ENCODE measurements at places on chromosomes 1 and 21.

GRCh38 chr1:9689971-9690381 lies 38.4 kb downstream of the PIK3CD start:
- no peak for DNase-seq

DNA sequence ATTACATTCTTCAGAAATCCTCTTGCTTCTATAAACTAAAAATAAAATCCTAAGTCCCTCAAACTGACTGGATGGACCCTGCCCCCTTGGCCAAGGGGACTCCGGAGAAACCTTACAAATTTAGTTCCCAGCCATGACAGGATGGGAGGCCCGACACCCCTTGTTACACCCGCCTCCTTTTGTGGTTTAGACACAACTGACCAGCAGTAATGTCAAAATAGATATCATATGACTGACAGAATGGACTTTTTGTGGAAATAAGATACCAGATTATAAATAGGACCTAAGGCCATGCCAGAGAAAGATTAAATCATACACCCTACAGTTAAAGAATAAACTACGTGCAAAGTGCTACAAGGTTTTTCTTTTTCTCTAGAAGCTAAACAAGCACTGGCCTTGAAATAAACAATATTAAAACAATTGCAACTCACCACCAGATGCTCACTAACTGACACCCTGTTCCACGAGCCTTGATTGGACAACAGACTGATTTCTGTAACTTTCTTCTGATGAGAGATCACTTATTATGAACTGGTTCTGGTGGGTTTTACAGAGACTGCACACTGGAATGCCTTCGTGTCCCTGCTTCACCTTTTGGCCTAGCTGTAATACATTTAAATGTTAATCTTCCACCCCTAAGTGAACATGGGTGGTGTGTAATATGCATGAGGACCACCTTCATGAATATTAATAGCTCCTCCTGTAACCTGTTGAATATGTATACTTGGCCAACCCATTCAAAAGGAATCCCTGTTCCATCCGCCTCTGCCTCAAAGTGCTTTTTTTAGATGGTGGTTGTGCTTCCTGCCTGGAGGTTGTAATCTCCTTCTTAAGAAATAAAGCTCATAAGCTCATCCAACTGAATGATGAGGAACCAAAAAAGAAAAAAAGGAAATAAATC lies 99.6 kb downstream of the ODF2L start:
- DNase-seq = no peak

DNA sequence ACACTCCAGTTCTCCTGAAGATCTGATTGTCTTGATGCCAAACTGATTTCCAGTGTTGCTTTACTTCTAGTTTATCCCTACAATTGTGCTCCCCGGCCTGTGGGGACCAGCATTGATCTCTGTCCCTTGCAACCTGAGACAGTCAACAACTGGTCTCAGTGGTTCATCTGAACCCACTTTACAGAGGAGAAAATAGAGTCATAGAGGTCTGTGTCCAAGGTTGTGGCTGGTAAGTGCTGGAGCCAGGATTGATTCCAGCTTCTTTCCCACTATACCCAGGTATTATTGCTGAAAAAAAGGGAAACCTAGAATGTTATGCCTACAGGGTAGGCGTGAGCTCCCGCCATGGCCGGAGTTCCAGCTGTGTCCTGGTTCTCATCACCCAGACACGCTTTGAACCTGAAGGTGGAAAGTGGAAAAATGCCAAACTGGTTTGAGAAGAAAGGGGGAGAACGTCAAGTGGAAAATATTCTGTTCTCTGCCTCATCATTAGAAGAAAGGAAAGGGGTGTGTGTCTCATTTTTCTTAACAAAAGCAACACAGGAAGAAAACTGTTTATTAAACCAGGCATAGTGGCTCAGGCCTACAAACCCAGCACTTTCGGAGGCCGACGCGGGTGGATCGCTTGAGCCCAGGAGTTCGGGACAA lies 60.7 kb upstream of the ITPKB start:
- no peak for DNase-seq

DNA sequence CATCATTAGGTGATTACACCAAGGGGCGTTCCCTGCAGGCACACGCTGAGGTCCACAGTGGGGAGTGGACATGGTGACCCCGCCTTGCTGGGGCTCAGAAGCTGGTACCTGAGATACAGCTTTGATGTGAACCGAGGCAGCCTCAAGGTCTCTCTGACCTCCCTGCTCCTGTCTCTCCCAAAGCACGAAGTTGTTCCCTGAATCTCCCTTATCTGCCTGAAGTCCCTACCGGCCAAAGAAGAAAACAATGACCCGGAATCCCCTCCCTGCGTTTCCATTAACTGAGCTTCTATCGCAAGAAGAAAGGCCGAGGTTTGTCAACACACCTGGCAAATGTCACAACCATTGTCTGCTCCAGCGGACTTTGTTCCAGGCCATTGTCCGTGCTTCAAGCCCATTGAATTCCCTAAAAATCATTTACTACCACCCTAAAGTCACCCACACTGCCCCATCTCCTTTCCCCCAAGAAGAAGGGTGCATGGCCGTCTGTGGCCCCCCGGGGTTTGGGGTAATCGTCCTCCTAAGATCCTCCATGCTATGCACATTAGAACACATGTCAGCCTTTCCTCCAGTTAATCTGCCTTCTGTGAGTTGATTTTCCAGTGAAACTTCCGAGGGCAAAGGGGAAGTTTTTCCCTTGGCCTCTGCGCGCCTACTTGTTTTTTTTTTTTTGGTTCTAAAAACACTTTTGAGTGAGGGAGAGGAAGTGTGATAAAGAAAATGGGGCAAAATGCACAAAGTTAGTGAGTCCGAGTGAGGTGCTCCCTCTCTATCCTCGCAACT lies 48.1 kb upstream of the COL18A1 start:
- no peak for DNase-seq

GRCh38 chr1:192489047-192489446 lies 86.5 kb upstream of the RGS1 start:
- no peak for DNase-seq

GRCh38 chr1:232906441-232906840 lies 44.0 kb upstream of the NTPCR start:
- DNase-seq = no peak

Measured in activated CD8-positive, alpha-beta memory T cell treated with anti-CD3 and anti-CD28 coated beads, Interleukin-2, amount 10 ng/mL, durations not matched to agents 7 days and 5 days (primary cell).